ENCODE measurements at places on chromosomes 3 and 15. TPM values are rescaled to one million over a fixed set of nuclear protein-coding genes. Genes with fewer than 3 reads are reported as not detected.

- H3K27me3 ChIP-seq: peaks cover 30% of the 10 kb centered on the region
- no peak overlapping the region for H3K27ac ChIP-seq
- DNase-seq: no peak
- peaks cover 6% of the 10 kb centered on the region for H3K4me1 ChIP-seq
- H3K36me3 ChIP-seq: no peaks in the 10 kb centered on the region
Measured at GRCh38 chr15:62173215-62173614, 8.1 kb upstream of the C2CD4B start.

Gene RLBP1
- not detected for total RNA-seq

GRCh38 chr3:21433751-21434150 is 317.3 kb downstream of the ZNF385D start:
- H3K4me3 ChIP-seq: no peak overlapping the region
- H3K4me1 ChIP-seq: peaks cover 13% of the 10 kb centered on the region
- DNase-seq: no peak
- no peaks in the 10 kb centered on the region for H3K36me3 ChIP-seq
- H3K27me3 ChIP-seq: no peaks in the 10 kb centered on the region

Gene CPB1
- not detected for total RNA-seq

Gene CPEB1
- total RNA-seq: 2.7 TPM

GRCh38 chr3:17394541-17395155 is 347.8 kb downstream of the TBC1D5 start:
- no peak overlapping the region for H3K4me3 ChIP-seq
- H3K27me3 ChIP-seq: no peaks in the 10 kb centered on the region
- no peak overlapping the region for H3K27ac ChIP-seq
- H3K4me1 ChIP-seq: no peaks in the 10 kb centered on the region

GRCh38 chr3:23791678-23792077 is 14.1 kb upstream of the UBE2E1 start:
- no peaks in the 10 kb centered on the region for H3K4me1 ChIP-seq
- no peaks in the 10 kb centered on the region for H3K27me3 ChIP-seq
- no peaks in the 10 kb centered on the region for H3K36me3 ChIP-seq
- H3K4me3 ChIP-seq: no peak overlapping the region
- H3K27ac ChIP-seq: no peak overlapping the region
- DNase-seq: no peak

Gene TBCCD1
- total RNA-seq: 8.6 TPM

- H3K4me1 ChIP-seq: no peaks in the 10 kb centered on the region
- no peaks in the 10 kb centered on the region for H3K27me3 ChIP-seq
- no peak overlapping the region for H3K4me3 ChIP-seq
- no peaks in the 10 kb centered on the region for H3K36me3 ChIP-seq
- DNase-seq: no peak
- H3K27ac ChIP-seq: no peak overlapping the region
Measured at GRCh38 chr3:165827233-165827632, 10.0 kb downstream of the BCHE start.

GRCh38 chr15:47367726-47368390 is 349.4 kb upstream of the SEMA6D start:
- H3K4me3 ChIP-seq: no peak overlapping the region
- H3K4me1 ChIP-seq: no peaks in the 10 kb centered on the region
- no peak overlapping the region for H3K27ac ChIP-seq
- DNase-seq: no peak
- no peaks in the 10 kb centered on the region for H3K36me3 ChIP-seq
- no peaks in the 10 kb centered on the region for H3K27me3 ChIP-seq

- H3K4me3 ChIP-seq: no peak overlapping the region
- DNase-seq: no peak
- peaks cover 50% of the 10 kb centered on the region for H3K4me1 ChIP-seq
- H3K27me3 ChIP-seq: no peaks in the 10 kb centered on the region
Measured at GRCh38 chr3:196144383-196145105, 62.7 kb upstream of the TFRC start.

Gene WDR72
- 0.73 TPM for total RNA-seq

DNA sequence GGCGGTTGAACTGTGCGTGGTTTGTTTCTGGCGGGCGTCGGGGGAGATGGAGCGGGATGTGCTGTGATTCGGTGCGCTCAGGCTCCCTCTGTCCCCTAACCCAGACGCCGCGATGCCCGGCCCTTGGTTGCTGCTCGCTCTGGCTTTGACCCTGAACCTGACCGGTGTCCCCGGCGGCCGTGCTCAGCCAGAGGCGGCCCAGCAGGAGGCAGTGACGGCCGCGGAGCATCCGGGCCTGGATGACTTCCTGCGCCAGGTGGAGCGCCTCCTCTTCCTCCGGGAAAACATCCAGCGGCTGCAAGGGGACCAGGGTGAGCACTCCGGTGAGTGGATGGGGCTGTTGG is 1.2 kb downstream of the TRH start:
- H3K4me1 ChIP-seq: peaks cover 19% of the 10 kb centered on the region
- no peak overlapping the region for H3K27ac ChIP-seq
- H3K27me3 ChIP-seq: peaks cover 23% of the 10 kb centered on the region
- no peaks in the 10 kb centered on the region for H3K36me3 ChIP-seq

Gene CAPN3
- total RNA-seq: 8.8 TPM

Gene GOLGA6L7
- total RNA-seq: not detected

Gene PDZRN3
- 22.1 TPM for total RNA-seq

DNA sequence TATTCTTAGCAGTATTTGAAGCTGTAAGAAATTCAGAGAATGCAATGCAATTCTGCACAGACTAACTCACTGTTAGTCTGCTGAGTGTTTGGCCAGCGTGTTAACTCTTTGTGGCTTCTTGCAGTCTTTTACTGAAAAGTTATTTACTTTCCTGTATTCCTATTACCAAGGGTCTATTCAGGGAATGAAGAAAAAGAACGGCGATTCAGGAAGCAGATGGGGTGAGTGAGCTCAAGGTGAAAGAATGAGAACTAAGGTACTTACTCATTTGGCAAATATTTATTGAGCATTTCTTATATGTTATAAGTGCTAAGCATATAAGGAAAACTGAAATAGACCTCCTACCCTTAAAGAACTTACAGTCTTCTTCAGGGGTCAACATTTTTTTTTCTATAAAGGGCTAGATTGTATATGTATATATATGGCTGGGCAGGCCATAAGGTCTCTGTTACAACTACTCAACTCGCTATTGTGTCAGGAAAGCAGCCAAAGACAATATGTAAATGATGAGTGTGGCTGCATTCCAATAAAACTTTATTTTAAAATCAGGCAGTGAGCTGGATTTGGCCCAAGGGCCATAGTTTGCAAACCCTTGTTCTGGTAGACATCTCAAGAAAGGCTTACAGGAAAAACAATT is 271.9 kb upstream of the GADL1 start:
- H3K27ac ChIP-seq: no peak overlapping the region
- no peak for DNase-seq
- no peaks in the 10 kb centered on the region for H3K27me3 ChIP-seq
- H3K4me1 ChIP-seq: no peaks in the 10 kb centered on the region

Gene SH2D7
- not detected for total RNA-seq

DNA sequence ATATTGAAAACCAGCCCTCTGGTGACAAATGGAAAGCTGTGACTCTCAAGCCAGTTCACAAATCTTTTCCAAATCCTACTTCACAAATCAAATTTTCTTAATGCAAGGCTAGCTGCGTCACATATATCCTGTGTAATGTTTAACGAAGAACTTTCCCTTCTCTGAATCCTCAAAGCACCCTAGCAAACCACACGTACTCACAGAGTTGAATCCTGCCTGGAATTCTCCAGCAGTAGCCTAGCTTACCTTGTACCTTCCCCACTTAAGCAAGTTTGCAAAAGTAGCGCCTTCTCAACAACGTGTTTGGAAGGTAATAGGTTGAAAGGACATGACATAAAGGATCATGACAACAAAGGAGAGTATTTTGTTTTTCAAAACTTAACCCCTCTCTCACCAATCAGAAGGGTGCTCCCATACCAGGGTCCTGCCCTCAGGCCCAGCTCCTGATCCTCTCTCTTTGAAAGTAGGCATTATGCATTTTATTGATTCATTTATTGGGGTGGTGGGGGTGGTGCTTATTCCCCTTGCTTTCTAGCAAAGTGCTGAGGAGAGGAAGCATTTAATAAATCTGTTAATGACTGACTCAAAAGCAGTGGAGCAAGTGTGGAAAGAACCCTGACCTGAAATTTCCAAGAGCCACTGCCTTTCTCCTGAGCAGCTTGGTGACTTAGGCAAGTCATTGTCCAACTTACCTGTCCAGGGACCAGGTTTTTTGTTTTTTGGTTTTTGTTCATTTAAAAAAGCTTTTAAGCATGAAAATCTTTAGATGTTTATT is 531.6 kb downstream of the MECOM start:
- no peaks in the 10 kb centered on the region for H3K27me3 ChIP-seq
- H3K27ac ChIP-seq: no peak overlapping the region
- H3K4me1 ChIP-seq: no peaks in the 10 kb centered on the region
- no peak for DNase-seq

- no peak overlapping the region for H3K4me3 ChIP-seq
- no peaks in the 10 kb centered on the region for H3K4me1 ChIP-seq
- no peaks in the 10 kb centered on the region for H3K27me3 ChIP-seq
- no peaks in the 10 kb centered on the region for H3K36me3 ChIP-seq
- DNase-seq: no peak
Measured at GRCh38 chr15:57746786-57747185, 40.3 kb downstream of the POLR2M start.

DNA sequence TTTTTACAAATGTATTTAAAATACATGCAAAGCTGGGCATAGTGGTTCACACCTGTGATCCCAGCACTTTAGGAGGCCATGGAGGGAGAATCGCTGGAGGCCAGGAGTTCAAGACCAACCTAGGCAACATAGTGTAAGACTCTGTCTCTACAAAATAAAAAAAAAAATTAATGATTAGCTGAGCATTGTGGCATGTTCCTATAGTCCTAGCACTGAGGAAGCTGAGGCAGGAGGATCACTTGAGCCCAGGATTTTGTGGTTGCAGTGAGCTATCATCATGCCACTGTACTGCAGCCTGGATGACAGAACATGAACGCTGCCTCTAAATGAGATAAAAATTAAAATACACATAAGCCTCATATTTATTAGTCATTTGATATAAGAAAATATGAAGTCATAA is 142.8 kb downstream of the TCF12 start:
- H3K27ac ChIP-seq: no peak overlapping the region
- H3K36me3 ChIP-seq: no peaks in the 10 kb centered on the region
- peaks cover 6% of the 10 kb centered on the region for H3K4me1 ChIP-seq

GRCh38 chr15:33500432-33501195 is 189.8 kb downstream of the RYR3 start:
- DNase-seq: no peak
- no peak overlapping the region for H3K4me3 ChIP-seq
- no peaks in the 10 kb centered on the region for H3K27me3 ChIP-seq

DNA sequence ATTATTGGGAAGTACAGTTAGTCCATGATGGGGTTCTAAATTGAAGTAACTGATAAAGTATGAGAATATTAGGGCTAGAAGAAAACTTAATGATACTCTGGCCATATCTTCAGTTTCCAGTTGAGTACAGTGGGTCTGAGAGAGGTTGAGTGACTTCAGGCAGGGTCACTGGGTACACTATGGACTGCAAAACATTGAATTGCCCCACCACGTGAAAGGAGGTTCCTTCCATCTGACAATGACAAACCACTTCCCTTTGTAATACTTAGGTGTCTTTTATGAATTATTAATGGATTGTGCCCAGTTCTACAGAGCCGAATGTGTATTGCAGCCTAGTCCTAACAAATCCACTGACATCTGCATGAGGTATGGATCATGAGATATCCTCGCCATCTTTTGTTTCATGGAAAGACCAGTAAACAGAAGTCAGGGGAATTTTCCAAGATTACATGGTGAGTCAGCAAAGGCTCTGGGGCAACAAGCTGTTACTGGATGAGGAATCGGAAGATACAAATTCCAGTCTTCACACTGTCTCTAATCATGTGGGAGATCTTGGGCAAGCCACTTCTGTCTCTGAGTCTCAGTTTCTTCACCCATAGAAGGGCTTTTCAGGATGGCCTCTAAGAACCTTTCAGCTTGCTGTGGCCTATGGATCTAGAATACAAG is 66.5 kb upstream of the BCL6 start:
- H3K36me3 ChIP-seq: no peaks in the 10 kb centered on the region
- peaks cover 64% of the 10 kb centered on the region for H3K4me1 ChIP-seq
- peak overlapping the region; percentile 87 for H3K27ac ChIP-seq

DNA sequence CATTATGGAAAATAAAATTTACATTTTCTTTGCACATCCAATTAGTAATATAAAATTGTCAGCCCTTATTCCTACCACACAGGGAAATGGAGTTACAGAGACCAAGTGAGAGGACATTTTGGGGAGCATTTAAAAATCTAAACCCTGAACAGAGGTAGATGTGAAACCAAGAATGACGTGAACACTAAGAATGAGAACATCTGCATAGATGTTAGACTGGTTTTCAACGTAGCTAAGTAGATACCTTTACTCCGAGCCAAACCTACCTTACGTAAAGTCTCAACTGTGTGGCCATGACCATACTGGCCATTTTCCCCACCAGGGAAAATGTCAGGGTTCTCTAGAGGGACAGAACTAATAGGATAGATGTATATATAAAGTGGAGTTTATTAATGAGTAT is 51.4 kb upstream of the THBS1 start:
- no peaks in the 10 kb centered on the region for H3K27me3 ChIP-seq
- no peak overlapping the region for H3K4me3 ChIP-seq
- no peaks in the 10 kb centered on the region for H3K36me3 ChIP-seq
- H3K27ac ChIP-seq: no peak overlapping the region
- no peak for DNase-seq
- H3K4me1 ChIP-seq: peaks cover 3% of the 10 kb centered on the region

Gene ZNF385D
- total RNA-seq: 0.18 TPM

DNA sequence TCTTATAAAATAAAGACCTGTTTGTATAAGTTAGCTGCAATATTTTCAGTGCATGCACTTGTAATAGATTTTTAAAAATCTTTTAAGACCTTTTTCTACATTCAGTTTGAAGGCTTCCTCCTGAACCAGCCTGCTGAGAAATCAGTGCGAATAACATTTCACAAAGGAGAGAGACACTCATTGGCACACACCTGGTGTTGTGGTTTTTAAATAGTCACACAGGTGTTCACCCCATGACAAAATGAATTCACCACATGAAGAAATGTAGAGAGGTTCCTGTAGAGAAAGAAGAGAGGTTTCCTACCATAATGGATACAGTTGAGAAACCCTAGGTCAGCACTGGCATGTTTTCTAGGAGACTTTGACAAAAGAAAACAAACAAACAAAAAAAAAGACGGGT is 237.3 kb downstream of the CNTN6 start:
- H3K4me1 ChIP-seq: no peaks in the 10 kb centered on the region
- H3K4me3 ChIP-seq: no peak overlapping the region
- no peaks in the 10 kb centered on the region for H3K27me3 ChIP-seq
- DNase-seq: no peak

Gene FOXB1
- total RNA-seq: not detected

Gene GOLGA8B
- total RNA-seq: 3.4 TPM

Gene THRB
- 11.3 TPM for total RNA-seq

DNA sequence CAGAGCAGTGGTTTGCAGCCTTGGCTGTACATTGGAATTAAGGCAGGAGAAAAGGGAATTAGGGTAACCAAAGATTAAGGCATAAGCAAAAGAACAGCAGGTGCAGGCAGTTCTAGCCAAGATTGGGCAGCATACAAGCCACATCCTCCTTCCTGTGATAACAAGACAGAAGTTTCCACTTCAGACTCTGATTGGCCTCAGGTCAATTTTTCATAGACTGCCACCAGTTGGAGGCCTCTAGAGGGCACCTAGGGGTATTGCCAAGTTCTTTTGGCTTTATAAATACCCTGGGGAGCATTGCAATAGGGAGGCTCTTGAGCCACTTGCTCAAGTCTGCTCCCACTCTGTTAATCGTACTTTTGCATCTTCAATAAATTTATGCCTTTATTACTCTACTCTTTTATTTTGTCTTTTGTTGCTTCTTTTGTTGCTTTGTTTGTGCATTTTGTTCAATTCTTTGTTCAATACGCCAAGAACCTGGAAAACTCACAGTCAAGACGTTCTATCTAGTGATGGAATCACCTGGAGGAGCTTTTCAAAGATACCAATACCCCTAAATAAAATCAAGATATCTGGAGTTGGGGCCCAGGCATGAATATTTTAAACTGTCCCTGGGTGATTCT is 32.2 kb upstream of the FMN1 start:
- H3K4me1 ChIP-seq: no peaks in the 10 kb centered on the region
- no peak overlapping the region for H3K27ac ChIP-seq
- no peaks in the 10 kb centered on the region for H3K27me3 ChIP-seq
- no peak overlapping the region for H3K4me3 ChIP-seq
- H3K36me3 ChIP-seq: no peaks in the 10 kb centered on the region

All from esophagus squamous epithelium (tissue), 5 donors.